ENCODE measurements at places on chromosomes 1 and 21.

- DNase-seq = no peak
Measured at GRCh38 chr1:6497215-6497866, 5.9 kb upstream of the PLEKHG5 start.

- DNase-seq = no peak
Measured at GRCh38 chr1:150282558-150282958, 204 bp downstream of the CIART start.

DNA sequence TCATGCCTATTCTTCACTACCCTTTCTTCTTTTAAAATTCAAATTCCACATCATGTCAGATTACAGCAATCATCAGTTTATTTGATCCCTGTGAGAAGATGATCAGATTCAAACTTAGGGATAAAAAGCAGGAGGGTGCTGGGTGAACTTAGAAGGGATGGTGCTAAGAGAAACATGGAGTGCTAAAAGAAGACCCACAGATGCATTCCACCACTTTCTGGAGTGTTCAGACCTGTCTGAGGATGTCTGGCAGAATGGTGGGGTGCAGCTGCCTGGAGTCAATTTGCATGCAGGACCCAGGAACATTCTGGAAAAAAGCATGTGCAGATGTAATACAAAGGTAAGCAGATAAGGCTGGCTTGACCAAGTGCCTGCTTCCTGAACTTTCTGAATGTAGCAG, 372.9 kb upstream of the RUNX1 start:
- no peak for DNase-seq

DNA sequence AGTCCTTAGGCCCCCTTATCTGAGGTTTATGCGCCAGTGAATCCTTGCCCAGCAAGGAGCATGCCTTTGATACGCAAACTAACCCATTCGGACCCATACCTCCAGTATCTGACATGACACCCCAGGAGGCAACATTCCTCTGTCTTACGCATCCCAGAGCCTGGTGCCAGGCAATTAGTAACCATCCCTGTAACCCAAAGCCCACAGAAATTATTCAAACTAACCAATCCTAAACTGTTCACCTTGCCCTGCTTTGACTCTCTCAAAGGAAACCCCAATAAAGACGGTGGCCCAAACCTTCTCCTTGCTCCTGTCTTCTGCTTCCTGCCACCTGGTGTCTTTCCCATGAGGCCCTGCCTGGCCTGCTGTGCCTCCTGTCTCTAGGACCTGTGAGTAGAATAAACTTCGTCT, 36.4 kb downstream of the ZNF496 start:
- no peak for DNase-seq

DNA sequence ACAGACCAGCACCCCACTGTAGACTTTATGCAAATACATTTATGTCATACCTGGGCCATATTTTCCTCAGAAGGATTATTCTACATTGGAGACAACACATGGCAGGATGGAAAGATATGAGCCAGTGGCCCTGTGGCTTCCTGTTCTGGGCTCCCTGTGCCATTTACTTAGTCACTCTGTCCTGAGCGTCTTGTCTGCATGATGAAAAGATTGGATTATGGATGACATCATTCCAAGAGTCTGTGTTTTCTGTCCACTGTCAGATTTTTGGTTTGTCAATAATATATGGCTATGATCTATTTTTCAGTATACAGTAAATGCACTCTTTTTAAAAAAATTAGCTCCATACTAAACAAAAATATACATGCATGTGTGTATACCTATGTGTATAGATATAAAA, 30.8 kb downstream of the IGSF5 start:
- no peak for DNase-seq

DNA sequence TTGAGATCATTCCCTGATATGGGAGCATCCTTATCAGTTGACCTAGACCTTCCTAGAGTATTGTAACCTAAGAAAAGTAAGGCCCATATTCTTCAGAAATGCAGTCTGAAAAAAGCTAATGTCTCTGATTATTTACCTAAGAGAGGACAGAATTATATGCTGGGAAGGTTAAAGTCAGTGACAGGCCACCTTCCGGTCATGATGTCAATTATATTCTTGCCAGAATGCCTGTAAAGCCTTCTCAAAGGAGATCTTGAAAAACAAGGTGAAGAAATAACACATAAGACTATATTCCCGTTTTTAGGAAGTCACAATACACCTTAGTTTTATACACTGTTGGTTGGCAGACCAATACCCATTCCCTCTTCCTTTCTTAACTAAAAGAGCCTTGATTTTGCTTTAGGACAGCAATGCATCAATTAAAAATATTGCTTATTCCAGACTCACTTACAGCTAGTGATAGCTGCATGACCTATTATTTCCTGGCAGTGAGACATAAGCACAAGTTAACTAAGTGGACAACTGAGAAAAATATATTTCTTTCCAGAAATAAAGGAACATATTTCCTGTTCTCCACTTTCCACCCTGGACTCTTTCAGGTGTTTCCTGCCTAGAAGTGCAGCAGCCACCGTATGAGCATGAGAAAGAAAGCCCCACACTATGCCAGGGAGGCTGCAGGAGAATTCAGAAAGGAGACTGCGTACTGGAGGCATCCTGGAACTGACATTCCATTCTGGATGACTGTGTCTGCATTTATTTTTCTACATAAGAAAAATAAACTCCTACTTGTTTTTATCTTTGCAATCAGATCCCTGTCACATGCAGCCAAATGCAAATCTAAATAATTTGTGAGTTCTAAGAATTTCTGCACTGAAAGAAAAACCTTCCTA, 332.9 kb upstream of the PTBP2 start:
- no peak for DNase-seq

GRCh38 chr1:198888379-198888943, 249.6 kb downstream of the PTPRC start:
- DNase-seq = no peak

- DNase-seq = no peak
Measured at GRCh38 chr1:235317168-235317567, 10.8 kb downstream of the ARID4B start.

GRCh38 chr1:219322766-219323165, 149.1 kb downstream of the LYPLAL1 start:
- DNase-seq = no peak

GRCh38 chr1:160641323-160642280, 5.2 kb downstream of the SLAMF1 start:
- no peak for DNase-seq

DNA sequence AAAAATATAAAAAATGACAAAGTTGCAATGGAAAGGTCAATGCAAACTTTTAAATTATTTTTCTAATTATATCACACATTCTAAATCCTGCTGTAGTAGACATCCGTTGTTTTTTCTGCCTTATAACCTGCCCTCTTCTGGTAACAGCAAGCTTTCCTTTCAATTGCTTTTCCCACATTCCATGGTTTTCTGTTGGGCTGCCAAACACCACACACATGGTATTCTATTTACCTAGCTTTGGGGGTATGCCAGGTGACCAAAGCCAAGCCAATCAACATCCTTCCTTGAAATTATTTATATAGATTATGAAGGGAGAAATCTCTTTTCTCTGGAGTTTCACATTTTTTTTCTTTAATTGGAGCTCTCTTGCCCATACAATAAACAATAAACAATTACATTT, 3.4 kb upstream of the LAMC1 start:
- no peak for DNase-seq

DNA sequence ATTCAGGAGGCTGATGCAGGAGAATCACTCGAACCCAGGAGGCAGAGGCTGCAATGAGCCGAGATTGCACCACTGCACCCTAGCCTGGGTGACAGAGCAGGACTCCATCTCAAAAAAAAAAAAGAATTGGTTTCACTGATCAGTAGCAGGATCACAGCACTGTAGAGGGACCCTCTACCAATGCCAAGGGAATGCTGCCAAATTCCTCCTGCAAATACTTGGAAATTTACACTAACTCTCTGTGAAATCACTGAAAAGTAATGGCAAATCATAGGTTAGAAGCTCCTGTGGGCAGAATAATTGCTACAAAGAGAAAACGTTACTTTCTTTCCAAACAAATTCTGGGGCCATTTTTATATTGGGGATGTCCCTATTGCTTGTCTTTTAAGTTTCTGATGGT, 6.7 kb upstream of the GPR25 start:
- no peak for DNase-seq

- no peak for DNase-seq
Measured at GRCh38 chr1:167776151-167776550, 54.4 kb downstream of the MPZL1 start.

DNA sequence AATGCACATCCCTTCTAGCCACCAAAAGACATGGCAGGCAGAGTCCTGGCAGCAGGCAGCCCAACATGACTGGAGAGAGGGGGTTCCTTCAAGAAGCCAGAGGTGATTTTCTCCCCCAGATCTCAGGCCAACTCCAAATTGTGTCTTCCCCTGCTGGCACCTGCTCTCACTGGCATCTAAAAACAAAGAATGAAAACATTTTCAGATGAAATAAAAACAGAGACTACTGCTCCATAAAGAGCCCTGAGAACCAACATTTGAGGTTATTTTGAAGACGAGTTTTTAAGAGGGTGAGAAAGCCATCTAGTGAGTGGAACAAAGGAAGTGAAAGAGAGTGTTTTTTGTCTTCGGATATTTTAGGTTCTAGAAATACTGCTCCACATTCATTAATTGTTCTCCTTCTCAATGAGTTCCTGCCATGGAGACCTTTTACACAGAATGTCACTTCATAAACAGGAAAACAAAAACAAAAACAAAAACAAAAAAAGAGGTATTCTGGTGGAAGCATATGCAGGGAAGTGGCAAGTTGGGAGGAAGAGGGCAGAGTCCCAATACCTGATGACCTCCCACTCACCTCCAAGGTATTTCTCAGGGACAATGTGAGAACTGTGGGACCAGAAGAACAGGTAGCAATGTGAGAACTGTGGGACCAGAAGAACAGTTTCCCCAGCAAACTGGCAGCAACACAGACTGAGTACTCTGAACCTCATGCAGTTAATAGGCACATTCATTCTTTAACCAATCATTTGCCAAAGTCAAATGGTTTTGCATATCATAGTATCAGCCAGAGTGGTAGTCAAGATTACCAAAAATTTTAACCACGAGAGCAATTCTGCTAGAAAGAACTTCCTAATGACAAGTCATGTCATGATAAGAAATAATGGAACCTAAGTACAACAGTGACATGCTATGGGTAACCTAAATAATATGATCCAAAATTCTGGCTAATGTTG, 50.0 kb downstream of the KIAA0319L start:
- DNase-seq = no peak

GRCh38 chr1:3918966-3919611, 19.0 kb upstream of the C1orf174 start:
- DNase-seq = no peak

DNA sequence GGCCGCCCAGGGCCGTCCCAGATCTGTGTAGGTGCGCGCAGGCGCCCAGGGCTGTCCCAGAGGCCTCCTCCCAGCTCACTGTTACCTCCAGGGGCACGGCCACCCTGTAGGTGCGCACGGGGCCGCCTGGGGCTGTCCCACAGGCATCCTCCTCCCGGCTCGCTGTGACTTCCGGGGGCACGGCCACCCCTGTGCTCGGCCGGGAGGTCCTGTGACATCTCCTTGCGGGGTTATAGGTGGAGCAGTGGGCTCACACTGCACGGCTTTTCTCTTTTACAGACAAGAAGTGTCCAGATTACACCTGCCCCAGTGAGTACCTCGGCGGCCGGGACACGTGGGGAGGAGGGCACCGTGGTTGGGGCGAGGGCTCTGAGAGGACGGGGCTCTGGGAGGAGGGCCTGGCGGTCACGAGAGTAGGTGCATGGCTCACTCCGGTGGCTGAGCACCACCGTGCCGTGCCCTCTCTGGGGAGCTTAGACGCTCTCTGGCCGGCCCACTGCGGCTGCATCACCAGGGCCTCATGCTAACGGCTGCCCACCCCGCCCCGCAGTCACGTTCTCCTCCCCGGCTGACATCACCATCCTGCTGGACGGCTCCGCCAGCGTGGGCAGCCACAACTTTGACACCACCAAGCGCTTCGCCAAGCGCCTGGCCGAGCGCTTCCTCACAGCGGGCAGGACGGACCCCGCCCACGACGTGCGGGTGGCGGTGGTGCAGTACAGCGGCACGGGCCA, 21.4 kb downstream of the COL6A1 start:
- DNase-seq = no peak

DNA sequence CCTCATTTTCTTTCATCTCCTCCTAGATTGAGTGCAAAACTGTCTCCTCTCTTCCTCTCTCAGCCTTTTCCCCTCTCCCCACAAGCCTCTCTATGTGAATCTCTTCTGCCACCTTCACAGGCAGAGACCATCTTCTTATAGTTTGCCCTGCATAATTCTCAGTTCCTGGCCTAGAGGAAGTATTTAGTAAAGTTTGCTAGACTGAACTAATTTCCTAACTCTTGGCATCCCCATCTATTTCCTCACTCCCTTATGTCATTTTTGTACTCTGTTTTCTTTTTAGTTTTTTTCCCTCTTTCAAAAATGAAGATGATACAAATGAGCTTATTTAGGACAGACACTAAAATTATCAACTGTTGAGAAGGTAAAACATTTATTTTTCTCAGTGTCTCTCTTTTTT, 66.0 kb downstream of the XCL2 start:
- DNase-seq = no peak

DNA sequence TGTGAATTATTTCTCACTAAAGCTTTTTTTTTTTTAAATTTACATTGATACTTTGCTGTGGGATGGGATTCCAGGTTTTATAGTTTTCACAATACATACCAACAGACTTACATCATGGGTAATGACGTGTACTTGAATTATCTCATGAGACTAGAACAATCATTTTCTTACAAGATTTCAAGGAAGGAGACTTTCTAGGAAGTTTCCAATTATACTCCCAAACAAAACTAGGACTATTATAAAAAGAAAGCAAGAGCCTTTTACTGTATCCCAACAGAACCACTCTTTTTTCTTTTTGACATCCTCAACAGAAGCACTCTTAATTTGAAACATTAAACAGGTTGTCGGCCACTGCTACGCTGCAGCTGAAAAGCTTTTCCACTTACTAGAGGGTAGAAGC, 48.7 kb downstream of the TESK2 start:
- DNase-seq = peak; percentile 29

DNA sequence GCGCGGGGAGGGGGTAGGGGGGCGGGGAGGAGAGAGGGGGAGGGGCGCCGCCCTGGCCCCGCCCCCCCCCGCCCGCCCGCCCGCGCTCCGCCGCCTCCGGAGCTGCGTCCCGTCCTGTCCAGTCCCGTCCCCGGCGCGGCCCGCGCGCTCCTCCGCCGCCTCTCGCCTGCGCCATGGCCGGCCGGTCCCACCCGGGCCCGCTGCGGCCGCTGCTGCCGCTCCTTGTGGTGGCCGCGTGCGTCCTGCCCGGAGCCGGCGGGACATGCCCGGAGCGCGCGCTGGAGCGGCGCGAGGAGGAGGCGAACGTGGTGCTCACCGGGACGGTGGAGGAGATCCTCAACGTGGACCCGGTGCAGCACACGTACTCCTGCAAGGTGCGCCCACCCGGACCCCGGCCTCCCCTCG, at the start of gene AGRN:
AGRN (plus strand) TSS at position 121 of the 405 bp plus-strand sequence; CDS start at position 174, 53 bp downstream.
- DNase-seq = no peak

All from GM04503 (cell line).